ENCODE measurements at places on chromosomes 4 and X.
A peak's percentile ranks its signal among the peaks of the same experiment; 100 is the strongest.

GRCh38 chr4:102860611-102861324 is 8.0 kb upstream of the CISD2 start:
- DNase-seq: no peak

GRCh38 chr4:153143527-153144348 is 60.5 kb upstream of the TRIM2 start:
- DNase-seq: no peak

GRCh38 chrX:666762-667720 is 36.5 kb downstream of the SHOX start:
- DNase-seq: no peak

DNA sequence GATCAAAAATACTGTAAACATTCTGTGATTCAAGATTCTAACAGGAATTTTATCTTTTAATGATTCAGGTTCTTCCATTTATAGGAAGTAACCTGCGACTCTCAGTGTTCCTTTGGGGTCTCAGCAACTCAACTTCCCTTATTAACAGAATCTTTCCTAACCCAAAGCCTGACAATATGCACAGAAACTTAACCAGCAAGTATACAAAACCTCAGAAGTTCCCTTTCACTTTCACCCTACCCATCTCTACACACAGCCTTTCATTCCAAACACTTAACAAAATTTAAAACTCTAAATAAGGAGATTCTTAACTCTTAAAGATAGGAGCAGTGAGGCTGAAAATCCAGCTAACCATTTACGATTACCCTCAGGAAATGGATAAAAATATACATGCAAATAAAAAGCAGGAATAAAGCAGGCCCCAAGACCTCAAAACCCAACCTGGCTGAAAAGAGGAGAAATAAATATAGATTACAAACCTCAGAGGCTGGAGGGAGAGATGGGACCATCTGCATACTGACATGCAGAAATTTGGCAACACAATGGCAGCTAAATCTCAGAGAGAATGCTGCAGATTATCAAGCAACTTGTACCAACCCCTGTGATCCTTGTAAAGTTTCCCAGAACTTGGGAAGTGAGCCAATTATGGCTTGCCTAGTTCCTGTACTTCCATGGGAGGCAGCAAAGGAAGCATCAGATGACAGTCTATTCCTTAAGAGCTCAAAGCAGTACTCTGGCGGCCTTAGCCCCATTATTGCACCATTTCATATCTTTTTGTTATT is 101.0 kb downstream of the ATP11C start:
- DNase-seq: no peak

- no peak for DNase-seq
These were observed 125.7 kb downstream of the PALLD start for GRCh38 chr4:168622600-168622999.

DNA sequence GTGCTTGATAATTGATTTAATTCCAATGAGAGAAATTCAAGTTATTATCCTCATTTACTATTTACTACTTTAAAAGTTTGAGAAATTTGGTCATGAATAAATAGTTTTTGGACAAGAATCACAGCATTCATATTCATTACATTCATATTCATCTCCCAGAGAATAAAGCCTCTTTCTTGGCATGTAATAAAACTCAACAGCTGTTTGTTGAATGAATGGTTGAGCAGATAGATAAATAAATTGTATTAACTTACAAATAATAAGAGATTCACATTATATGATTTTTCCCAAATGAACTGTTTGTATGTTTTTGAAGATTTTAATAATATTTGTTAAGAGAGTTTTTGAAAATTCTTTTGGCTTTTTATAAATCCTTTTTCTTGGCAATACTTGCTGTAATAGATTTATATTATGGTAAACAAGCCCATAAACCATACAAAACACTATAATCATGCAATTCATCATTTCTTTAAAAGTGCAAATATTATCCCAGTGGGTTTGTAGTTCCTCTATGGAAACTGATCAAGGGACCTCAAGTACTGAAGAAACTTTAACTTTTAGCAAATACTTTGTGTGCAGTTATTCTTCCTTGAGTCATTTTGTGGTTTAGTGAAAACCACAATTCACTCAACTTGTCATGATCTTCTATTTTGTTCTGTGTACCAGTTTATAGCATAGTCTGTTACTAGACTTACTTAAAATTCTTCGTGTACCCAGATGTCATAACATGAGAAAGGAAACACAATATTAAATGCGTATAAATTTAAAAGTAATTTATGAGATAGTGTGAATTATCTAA is 371.8 kb downstream of the ADGRL3 start:
- no peak for DNase-seq

GRCh38 chr4:183906739-183907651 is 1.9 kb downstream of the STOX2 start:
- DNase-seq: no peak

GRCh38 chr4:76972306-76972705 is 22.8 kb downstream of the SEPTIN11 start:
- no peak for DNase-seq

DNA sequence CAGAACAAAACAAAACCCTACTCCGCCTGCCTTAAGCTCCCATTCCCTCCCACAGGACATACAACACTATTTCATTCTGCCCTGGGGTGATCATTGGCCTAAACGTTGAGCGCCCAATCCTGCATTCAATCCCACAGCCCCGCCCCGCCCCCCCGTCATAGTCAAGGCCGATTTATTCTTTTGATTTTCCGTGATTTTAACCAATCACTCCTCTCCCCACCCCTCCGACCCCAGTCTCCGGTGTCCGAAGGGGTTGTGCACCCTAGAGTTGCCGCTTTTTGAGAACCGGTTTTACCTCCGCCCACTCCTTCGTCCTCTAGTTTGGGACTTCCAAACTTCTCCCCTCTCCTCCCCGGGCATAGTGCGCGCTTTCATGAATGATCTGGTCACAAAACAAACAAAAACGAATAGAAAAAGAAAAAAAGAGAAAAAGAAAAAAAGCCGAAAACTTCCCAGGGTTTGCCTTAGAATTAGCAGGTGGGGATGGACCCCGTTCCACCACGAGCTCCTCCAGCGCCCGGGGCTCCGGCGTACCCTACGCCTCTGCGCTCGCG is 446 bp upstream of the UBE2A start:
- peak; percentile 30 for DNase-seq

- DNase-seq: no peak
These were observed 37.7 kb downstream of the NOP14 start for GRCh38 chr4:2925496-2925895.

GRCh38 chr4:77036206-77036605 is 39.6 kb downstream of the CCNI start:
- no peak for DNase-seq

GRCh38 chr4:54746218-54746617 is 88.5 kb downstream of the KIT start:
- no peak for DNase-seq

- DNase-seq: no peak
These were observed 23.2 kb upstream of the ANXA3 start for GRCh38 chr4:78528327-78528726.

DNA sequence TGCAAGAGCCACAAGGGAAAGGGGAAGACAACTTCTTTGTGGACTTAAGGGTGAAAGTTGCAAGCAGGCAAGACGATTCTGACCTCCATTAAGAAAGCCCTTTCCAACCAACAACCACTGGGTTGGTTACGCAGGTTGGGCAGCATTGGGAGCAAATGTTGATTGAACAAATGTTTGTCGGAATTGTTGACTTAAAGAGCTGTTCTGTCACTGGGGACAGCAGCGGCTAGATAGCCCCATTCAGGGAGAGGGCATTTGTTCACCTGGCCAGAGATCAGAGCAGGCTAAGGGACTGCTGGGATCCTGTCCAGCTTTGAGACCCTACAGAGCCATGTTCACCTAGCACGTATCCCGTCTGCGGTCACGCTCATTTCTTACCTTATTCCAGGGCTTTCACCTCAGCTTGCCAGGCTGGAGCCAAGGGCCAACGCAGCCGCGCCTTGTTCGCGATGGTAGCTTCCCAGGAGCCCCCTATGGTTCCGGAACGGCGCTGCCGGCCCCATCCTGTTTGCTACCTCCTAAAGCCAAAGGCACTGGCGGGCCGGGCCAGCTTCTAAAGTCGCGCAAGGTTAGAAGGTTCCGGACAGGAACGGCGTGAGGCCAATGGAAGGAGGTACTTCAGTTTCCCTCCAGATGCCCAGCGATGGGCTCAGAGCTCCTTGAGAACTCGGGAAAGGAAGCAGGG is 24.6 kb downstream of the F9 start:
- DNase-seq: no peak

DNA sequence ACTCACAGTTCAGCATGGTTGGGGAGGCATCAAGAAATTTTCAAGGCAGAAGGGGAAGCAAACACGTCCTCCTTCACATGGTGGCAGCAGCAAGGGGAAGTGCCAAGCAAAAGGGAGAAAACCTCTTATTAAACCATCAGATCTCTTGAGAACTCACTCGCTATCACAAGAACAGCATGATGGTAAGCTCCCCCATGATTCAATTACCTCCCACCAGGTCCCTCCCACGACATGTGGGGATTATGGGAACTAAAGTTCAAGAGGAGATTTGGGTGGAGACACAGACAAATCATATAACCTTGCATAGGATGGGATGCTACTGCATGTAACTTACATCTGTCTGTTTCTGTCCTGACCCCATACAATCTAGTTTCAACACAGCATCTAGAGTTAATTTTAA is 511.8 kb upstream of the ARX start:
- no peak for DNase-seq

DNA sequence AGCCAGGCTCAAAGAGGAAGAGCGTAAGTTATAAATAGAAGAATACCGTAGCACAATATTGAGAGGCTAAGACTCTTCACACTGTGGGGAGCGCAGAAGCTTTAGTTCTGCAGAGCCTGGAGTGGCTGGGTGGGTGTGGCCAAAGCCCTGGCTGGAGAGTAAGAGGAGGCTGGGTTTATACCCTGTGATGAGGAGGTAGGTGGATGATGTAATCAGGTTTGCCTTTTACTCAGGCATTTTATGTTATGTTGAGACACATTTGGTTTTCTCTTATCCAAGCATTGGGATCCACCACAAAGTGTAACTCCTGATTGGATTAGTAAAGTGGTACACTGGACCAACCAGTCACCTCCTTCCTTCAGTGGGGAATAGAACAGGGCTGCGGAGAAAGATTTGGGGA is 13.9 kb downstream of the CDS1 start:
- DNase-seq: no peak

DNA sequence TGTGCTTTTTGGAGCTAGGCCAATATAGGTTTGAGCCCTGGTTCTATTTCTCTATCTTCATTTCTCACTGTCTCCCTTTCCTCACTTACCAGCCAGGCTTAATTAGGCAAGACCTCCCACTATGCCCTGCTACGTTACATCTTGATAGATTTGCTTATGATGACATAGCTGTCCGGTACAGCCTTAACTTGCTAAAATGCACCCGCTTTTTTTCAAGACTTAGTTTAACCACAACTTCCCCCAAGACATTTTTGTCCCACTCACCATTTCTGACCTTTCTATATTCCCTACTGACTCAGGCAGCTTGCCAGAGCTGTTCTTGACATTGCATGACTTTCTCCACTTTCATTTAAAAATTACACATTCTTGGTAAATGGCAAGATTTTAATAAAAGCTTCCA is 152.6 kb downstream of the MID1 start:
- DNase-seq: no peak

GRCh38 chr4:48778431-48779094 is 1.5 kb downstream of the FRYL start:
- DNase-seq: no peak

DNA sequence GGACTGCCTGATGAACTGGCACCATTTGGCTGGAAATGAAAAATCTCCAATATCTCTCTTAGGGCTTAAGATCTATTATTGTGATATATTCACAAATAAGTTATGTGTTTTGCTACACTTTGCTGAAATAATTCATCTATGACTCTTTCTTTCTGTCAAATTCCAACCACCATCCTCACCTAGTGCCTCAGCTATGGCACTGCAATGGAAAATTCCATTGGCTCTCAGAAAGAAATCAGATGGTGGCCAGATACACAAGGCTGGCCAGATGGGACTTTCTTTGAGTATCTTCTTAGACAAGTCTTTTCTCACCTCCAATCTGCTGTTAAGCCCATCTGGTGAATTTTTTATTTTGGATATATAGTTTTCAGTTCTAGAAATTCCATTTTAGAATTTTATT is 28.0 kb downstream of the NAT8L start:
- no peak for DNase-seq

DNA sequence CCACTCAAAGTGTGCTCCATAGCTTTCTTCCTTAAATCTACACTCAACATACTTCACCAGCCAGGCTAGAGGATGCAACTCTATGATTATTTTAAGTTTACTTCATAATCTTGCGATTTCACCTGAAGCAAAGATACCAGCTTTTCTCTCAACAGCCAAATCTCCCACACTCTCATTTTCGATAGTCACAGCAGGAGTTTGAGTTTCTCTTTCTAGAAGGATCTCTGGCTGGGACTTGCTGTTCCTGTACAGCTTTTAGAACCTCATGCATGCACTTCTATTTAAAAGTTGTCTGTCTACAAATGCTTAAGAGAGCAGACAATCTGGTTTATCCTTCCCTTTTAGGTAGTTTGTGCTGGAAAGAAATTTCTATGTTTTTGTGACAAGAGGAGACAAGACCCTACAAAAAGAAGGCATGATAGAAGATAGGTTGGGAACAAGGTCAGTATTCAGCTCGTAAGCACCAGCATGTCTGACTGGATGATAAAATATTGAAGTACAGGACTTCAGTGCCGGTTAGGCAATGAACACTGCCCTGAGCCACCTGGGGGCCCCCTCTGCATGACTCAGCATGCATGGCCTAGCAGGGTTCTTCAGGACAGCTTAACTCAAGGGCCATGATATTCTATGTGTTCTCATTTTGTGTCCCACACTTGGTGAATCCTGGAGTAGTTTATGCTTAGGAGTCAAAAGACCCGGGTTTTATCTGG is 65.6 kb downstream of the ATXN3L start:
- no peak for DNase-seq

DNA sequence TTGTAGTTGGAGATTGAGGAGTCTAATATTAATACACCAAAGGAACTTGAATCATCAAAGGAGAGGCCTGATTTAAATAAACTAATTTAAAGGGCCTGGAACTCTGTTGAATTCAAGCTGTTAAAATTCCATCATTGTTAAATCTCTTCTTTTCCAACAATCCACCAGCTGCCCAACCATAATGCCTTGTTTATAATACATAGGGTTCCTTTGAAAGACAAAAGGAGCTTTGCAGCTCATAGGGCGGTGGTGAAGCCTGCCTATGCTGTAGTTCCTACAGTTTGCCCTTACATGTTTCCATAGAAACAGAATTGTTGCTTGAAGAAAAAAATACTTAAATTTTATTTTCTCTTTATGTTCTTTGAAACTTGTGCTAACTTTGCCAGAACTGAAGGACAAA is 102.8 kb downstream of the GLUD2 start:
- DNase-seq: no peak

GRCh38 chrX:39645178-39645895 is 452.4 kb downstream of the BCOR start:
- DNase-seq: no peak

DNA sequence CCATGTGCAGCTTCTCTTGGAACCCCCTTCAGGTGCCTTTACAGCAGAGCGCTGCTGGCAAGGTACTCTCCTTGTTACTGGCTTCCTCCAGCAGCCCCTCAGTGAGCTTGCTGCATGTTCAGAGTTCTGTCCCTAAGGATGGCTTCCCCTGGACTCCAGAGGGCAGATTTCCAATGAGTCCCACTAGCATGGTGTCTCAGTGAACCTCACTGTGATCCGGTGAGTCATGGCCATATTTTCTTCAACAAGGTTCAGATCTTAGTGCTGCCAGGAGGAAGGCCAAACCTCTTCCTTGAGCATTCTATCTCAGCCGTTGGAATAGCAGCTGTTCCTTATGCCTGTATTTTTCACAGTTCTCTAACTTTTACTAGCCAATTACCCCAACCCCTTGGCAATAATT is 98.8 kb downstream of the CASK start:
- no peak for DNase-seq

- DNase-seq: no peak
These were observed 1137.0 kb upstream of the POU3F4 start for GRCh38 chrX:82370978-82371646.

Data from activated CD4-positive, CD25-positive, alpha-beta regulatory T cell treated with anti-CD3 and anti-CD28 coated beads, Interleukin-2, amount 50 U/mL, for 72 hours (primary cell).